Cerebellar cortex (tissue), 1 donor: ENCODE measurements at places on chromosomes 12 and 14.

- DNase-seq, result no peak
These were observed 387.0 kb upstream of the FLRT2 start for GRCh38 chr14:85142982-85143381.

DNA sequence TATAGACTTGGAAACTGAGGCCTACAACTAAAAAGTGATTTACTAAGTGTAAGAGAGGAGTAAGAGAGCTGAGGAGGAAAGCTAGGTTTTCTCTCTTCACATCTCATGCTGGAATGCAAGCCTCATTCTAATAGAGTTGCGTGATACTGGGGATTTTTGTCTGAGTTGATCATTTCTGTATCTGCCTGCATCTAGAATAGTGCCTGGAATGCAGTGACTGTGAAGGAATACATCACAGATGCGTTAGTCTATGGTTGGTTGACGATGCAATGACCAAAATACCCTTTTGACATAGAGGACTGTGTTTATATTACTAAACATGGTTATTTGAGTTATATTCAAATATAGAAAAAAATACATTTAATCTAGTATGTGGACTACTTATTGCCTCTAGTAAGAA, 9.2 kb upstream of the TMEM117 start:
- DNase-seq, result no peak

DNA sequence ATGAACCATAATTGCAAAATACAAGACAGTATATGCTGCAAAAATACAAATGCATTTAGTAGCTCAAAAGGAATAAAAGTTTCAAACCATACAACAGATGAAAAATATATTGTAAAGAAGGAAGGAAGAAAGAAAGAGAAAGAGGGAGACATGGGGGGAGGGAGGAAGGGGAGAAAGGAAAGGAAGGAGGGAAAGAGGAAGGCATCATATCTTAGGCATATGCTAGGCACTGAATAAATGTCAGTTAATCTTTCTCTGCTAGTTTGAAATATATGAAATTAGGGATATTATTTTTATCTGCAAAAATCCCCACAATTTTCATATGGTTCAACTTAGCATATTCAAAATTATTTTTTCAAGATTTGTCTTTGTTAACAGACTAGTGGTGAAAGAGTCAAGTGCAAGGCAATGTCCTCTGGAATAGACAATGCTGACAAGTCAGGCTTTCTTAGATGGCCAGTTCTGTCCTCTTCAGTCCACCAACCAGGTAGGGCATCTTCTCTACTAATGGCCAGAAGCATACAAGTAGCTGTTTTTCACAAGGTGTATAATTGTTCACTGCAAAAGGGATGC, 506.4 kb downstream of the PRKD1 start:
- no peak for DNase-seq

- DNase-seq, result peak; percentile 66
These were observed 1.1 kb downstream of the SYNE2 start for GRCh38 chr14:63853831-63854293.

DNA sequence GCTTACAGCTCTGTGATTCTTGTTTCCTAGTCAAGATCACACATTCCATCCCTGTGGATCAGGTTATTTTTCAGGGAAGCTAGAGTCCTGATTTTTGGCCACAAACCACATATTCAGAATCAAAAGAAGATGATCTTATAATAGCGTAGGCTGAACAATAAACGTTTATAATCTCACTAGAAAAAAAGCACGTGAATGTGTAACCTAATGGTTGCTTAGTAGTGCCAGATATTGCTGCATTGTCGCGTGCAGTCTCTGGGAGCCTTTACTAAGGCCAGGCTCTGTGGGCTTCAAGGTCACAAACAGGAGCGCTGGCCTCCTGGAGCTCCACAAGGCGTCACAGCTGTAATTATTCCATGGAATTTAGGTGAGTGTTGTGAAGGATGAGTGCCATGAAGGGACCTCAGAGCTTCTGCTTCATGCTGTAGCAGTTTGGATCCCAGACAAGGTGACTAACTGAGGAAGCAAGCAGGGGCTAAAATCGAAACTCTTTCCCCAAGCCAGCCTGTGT, 17.4 kb downstream of the CDKN1B start:
- DNase-seq, result no peak
